Stimulated activated CD4-positive, alpha-beta T cell treated with anti-CD3 and anti-CD28 coated beads, Interleukin-4, amount 100 ng/mL, for 4 hours (primary cell): ENCODE measurements at places on chromosomes 12 and 14.

DNA sequence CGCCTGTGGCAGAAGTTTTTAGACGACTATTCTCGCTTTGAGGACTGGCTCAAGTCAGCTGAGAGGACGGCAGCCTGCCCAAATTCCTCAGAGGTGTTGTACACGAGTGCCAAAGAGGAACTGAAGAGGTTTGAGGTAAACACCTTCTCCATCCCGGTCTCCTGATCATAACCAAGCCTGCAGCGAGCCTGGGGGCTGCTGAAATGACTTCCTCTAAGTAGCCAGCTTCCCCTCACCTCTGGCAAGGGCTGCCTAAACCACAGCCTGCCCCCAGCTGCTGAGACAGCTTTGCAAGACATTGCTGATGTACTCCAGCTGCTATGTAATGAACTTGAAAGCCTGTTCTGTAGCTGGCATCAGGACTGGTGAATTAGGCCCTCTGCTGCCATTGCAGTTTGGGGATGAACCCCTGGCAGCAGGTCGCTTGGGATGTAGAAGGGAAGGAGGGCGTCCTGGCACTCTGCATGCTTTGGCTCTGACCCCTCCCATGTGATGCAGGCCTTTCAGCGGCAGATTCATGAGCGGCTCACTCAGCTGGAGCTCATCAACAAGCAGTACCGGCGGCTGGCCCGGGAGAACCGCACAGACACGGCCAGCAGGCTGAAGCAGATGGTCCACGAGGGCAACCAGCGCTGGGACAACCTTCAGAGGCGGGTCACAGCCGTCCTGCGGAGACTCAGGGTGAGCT is 84.6 kb downstream of the ESR2 start:
- no peak for DNase-seq

DNA sequence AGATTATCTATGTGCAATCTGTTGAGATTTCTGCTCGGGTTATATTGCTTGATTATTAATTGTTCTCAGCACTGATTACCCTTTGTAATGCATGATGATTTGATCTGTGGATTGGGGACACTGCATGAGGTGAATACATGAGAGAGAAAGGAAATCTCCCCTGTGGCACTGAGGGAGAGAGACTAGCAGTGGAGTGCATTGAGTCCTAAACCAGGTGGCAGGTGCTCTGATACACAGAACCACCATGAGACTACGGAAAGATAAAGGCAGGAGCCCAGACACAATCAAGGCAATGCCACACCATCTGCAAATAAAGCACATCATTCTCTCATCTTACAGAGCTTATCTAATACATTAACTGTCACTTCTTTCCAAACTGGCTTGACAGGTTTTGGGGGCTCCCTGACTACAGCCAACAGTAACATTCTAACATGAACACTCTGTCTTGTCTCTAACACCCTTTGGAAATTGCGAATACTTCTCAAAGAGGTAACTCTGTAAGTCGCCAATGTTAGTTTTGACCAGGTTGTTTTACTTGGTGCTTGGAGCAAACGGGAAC is 37.6 kb upstream of the TSPAN8 start:
- DNase-seq: no peak

- no peak for DNase-seq
These were observed 646 bp upstream of the OR6C4 start for GRCh38 chr12:55548756-55549155.

DNA sequence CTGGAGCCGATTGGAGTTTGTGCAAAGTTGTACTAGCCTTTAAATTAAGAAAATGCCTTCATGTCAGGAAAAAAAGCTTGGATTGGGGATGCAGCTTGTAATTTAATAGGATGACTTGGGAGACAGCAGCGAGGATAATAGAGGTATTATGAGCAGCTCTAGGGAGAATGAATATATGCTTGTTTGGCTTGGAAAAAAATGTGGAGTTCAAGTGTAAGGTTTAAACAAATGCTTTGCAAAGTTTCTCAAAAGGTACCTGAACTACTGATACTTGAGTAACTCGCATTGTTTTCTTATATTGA is 65.3 kb upstream of the RASSF3 start:
- no peak for DNase-seq

DNA sequence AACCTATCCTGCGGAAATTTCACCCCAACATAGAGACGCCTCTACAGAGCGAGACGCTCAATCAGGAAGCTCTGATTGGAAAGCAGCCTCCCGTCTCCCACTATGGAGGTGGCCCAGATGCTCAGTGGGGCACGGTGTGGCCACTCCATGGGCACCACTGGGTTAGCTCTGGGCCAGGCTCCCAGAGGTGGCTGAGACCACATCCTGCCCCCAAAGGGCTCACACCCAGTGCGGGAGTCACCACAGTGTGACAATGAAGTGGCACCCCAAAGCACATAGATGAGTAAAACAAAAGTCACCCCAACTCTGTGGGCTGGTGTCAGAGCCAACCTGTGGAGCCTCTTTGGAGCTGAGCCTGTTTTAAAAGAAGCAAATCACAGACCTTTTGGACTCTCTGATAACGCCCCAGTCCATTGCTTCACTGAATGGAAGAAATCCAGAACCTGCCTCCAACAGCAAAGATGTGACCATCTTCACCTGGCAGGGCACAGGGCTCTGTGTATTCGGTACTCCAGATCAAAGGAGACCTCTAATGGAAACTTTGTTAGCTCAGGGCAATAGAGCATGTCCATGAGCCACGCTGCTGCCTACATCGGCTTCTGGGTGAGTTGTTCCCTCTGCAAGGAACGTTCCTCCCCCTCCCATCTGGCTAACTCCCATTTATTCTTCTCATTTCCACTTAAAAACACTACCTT is 19.6 kb downstream of the CLMN start:
- no peak for DNase-seq

DNA sequence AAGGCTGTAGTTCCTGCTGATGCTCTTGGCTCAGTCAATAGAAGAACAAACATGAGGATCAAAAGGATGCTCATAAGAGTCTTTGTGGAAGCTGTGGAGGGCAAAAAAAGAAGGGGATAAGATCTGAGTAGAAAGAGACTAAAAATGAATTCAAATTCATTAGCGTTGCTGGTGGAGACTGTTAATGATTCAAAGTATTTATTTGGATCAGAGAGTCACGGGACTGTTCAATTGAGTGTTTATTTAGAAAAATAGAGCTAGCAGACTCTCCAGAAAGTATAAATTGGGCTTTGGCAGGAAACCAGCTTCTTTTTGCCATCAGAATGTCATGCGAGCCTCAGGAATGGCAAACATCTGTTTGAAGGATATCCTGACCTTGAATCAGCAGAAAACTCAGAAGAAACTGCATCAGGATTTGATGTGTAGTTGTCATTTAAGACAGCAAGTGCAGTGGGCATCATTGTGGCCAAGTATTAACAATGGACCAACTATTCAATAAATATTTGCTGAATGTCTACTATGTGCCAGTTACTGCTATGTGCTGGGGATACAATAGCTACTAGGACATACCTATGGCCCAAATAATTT is 126.4 kb downstream of the TBC1D30 start:
- DNase-seq: no peak

- no peak for DNase-seq
These were observed 441.8 kb downstream of the NRXN3 start for GRCh38 chr14:78611796-78612571.

DNA sequence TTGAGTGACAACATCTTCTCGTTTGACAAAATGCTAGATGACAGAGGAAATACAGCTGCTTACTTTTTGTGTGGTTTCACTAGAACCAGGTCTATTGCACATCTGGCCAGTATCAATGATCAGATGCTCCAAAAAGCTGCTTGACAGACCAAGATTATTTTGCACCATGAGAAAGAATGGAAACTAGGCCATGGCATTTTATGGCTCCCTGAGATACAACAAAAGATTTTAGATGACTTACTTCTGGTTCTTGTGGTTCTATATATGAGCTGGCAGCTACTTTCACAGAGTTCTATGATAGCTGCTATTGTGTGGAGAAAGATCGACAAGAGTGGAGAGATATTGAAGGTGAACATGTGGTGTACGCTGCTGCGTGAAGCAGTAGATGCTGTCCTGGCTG is 25.9 kb upstream of the PPFIBP1 start:
- DNase-seq: no peak

- no peak for DNase-seq
These were observed 65.3 kb downstream of the MSRB3 start for GRCh38 chr12:65343801-65344200.

GRCh38 chr12:16962889-16963288 is 356.9 kb upstream of the LMO3 start:
- DNase-seq: no peak

GRCh38 chr14:24607081-24607480 is 2.4 kb downstream of the GZMH start:
- no peak for DNase-seq

- no peak for DNase-seq
These were observed 147.1 kb downstream of the FOXA1 start for GRCh38 chr14:37447883-37448391.

- no peak for DNase-seq
These were observed 69.2 kb downstream of the C2CD5 start for GRCh38 chr12:22474970-22475720.

GRCh38 chr12:86550218-86551145 is 294.3 kb upstream of the MGAT4C start:
- DNase-seq: no peak

DNA sequence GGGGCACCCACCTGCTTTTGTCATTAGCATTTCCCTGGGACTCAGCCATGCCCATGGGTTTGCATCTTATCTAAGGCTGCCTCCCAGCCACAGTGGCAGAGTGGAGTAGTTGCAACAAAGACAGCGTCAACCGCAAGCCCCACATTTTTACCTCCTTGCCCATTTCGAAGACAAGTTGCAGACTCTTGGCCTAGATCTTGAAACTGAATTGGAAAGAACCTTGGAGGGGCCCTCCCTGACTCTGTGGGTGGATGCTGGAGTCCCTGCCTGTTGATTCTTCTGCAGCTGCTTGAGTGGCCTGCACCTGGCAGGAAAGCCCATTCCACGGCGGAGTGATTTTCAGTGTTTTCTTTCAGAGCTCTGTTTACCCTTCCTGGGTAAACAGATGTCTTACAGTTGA is 309.0 kb downstream of the VRK1 start:
- no peak for DNase-seq

DNA sequence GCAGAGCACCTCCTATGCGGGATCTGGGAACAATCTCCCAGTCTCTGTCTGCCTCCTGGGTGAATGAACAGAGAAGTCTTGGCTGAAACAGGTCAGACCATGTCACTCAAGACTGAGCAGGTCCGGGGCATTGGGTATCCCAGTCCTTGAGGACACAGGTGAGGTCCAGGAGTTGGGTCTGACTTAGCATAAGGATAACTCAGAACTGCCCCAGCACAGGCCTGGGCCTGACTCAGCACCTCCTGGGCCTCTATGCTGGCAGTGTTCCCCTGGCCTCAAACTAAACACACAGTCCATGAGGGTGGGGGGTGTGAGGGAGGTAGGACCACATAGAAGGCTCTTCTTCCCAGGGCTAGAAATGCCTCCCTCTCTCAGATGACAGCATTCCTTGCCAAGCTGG is 1.5 kb upstream of the SDR9C7 start:
- no peak for DNase-seq
